ENCODE measurements at places on chromosomes 3 and 15.

DNA sequence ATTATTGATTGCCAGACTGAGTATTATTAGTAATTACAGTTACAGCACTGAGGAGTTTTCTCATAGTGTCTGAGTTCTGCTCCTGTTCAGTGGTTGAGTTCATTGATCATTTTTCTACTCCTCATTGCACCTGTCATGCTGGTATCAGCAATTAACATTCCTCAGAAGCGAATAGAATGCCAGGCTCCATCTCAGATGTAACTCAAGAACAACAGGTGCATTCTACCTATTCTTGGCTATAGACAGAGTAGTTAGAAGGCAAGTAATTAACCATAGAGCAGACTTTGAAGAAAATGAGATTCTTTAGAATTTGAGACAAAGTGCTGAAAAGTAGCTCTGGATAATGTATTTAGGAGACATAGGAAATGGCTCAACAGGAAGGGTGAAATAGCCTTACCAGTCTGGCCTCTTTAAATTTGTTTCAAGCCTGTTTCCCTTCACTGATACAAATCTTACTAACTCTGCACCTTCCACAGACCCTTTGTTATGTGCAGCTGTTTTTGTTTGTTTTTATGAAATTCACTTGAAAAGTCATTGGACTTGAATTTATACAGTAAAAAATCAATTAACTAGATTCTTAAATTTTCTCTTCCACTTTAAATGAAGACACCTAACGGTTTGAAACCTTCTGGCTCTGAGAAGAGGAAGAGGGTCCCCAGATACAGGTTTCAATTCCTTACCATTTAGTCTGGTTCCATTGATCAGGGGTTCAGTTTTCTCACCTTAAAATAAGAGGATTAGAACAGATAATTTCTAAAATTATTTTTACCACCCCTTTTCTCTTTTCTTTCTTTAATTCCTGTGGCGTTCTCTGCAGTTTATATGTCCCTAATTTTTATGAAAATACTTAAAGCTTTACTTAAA lies 109.6 kb downstream of the FNDC3B start:
- DNase-seq, result no peak

- DNase-seq, result no peak
Measured at GRCh38 chr3:14366915-14367823, 35.2 kb upstream of the SLC6A6 start.

DNA sequence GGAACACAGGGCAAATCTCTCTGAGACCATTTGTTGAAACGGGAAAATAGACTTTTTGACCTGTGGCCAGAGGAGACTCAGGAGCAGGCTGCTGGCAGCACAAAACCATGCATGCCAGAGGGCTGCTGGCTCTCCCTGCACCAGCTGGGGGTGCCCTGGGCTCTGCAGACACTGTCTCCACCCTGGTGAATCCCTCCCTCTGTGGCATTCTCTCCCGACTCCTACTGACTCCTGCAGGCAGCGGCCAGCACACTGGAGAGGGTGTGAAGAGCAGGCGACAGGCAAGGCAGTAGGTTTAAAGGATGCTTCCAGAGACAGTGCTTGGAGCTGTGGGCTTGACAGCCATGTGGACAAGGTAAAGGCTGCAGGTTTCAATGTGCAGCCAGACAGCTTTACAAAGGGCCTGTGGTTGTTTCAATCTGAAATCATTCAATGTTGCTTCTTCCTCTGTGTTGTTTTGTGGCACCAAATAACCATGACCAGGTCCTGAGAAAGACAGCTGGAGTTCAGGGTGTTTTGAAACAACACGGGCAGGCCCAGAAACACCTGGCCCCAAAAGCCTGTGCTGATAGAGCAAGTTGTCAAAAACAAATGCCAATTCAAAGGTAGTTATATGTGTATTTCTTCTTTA lies 431.0 kb upstream of the ATP10A start:
- DNase-seq, result no peak

DNA sequence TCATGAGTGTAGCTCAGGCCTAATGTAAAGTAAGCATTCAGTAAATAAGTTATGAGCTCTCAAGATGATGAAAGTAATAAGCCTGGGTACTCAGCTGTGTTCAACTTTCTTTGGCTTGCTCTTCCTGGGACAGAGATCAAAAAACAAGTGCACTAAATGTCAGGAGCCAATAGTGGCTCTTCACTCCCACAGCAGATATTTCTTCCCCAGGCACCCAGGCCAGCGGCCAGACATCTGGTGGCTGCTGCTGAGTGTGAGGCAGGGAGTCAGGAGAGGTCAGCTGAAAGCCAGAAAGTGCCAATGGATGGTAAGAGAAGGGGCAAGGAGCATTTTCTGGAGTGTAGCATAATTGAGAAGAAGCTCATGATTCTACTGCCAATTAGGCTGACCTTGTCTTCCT lies 18.2 kb upstream of the ITGA11 start:
- no peak for DNase-seq

- DNase-seq, result no peak
Measured at GRCh38 chr3:98962189-98962930, 60.9 kb upstream of the DCBLD2 start.

DNA sequence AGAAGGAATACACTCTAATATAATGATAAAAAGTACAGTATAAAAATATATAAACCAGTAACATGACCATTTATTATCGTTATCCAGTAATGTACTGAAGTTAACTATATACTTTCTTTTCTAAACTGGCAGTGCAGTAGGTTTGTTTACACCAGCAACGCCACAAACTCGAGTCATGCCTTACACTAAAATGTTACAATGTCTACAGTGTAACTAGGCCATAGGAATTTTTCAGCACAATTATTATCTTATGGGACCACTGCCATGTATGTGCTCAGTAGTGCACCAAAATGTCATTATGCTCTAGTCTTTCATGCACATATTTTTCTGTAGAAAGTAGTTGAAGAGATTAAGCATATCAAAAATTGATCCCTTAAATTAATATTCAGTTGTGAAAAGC lies 609.8 kb upstream of the BCHE start:
- DNase-seq, result no peak

- no peak for DNase-seq
Measured at GRCh38 chr3:127820826-127821313, 1.4 kb downstream of the MGLL start.

GRCh38 chr3:123138839-123139444 lies 62.8 kb upstream of the SEC22A start:
- DNase-seq, result no peak

DNA sequence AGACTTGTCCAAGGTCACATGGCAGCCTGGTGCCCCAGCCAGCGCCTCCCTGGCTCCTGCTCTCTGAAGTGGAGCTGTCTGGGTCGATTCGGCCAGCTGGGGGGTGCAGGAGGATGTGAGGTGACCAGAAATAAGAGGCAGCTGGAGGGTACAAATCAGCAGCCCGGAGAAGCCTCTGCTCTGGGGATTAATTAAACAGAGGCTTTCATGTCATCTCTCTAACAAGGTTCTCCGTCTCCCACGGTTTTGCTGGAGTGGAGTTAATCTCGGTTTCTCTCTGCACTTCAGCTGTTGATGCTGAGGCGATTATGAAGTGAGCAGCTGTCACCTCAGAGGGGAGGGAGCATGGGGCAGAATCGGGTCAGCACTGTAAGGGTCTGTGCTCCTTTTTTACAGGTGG lies 236.8 kb downstream of the TLE3 start:
- DNase-seq, result no peak

GRCh38 chr3:11928381-11928780 lies 75.8 kb upstream of the SYN2 start:
- DNase-seq, result no peak

GRCh38 chr3:46959161-46959511 lies 17.4 kb downstream of the CCDC12 start:
- peak; percentile 63 for DNase-seq

- no peak for DNase-seq
Measured at GRCh38 chr3:108099679-108100428, 9.0 kb upstream of the CD47 start.

DNA sequence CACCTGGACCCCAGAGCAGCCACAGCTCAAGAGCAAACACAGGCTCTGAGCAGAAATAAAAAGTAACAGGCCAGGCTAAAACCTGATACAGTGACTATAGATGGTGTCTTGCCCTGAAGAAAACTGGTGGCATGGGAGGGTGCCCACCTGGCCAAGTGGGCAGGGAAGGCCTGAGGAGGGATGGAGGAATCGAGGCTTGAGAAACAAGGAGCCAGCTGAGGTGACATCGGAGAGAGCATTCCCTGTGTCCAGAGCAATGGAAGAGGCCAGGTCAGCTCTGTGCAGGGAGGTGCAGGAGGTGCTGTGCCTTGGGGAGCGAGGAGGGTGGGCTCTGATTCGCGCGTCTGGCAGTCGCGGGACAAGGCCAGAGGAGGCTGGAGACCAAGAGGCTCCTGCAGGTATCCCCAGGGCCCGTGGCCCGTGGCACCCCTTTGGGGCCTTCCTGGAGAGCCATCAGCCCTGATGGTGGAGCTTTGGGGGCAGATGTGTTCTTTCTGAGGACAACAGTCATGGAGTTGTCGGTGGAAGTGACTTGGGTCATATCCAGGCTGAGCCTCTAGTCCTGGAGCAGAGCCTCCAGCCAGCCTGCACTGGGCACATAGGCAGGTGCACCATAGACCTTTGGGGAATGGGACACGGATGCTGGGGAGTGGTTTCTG lies 56.1 kb downstream of the PLXNA1 start:
- DNase-seq, result no peak

DNA sequence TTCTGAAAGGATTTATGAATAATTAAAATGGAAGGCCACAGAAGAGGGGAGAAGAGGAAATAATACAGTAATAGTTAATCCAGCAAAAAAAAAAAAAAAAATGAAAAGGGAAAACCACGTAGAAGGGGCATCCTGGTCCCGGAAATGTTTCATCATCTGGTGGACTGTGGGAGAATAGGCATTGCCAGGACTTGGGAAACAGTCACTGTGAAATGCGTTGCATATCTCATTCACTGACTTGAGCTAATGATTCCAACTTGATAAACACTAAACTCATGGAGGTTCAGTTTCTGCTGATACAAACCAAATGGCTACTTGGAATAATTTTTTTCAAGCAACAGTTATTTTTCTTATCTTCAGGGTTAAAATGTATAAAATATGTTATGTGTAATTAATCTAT lies 3.2 kb downstream of the XCR1 start:
- DNase-seq, result no peak

DNA sequence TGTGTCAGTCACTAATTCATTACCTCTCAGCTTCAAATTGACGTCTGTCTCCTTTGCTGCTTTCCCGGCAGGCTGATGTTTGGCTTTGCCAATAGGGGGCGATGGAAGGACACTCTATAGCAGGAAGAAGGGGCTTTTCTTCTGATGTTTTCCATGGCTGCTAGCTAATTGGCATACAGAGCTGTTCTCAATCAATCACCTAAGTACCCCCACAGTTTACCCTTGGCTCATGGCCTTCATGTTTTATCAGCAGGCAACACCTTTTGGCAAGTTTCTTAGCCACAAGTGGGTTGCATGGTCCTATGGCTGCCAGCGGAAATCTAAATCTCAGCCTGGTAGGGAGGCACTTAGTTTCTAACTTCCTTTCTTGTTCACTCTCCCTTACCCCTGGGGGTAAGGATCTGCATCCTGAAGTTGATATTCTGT lies 45.0 kb downstream of the ESYT3 start:
- no peak for DNase-seq

- no peak for DNase-seq
Measured at GRCh38 chr3:132088291-132088690, 53.5 kb upstream of the CPNE4 start.

GRCh38 chr3:46708401-46709156 lies 7.4 kb downstream of the TMIE start:
- DNase-seq, result no peak

DNA sequence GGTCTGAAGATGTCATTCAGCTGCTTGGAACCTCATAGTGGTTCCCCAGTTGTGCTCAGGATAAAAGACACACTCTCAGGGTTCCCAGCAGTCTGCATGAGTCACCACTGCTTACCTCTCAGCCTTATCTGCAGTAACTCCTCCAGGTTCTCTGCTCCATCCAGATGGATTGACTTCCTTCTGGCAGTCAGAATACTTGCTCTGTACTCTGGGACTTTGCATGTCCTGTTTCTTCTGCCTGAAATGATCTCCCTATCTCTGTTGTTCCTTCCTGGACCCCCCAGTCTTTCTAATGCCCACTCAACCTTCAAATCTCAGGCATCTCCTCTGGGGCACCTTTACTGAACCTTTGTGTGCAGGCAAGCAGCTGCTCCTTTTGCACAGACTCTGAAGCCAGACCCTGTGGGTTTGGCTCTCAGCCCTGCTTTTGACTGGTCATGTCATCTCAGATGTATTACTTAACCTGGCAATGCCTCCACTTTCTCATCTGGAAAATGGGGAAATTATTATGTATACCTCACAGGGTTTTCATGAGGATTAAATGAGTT lies 38.4 kb downstream of the ITPR1 start:
- DNase-seq, result no peak

GRCh38 chr3:102200560-102200959 lies 234.3 kb upstream of the ZPLD1 start:
- DNase-seq, result no peak

DNA sequence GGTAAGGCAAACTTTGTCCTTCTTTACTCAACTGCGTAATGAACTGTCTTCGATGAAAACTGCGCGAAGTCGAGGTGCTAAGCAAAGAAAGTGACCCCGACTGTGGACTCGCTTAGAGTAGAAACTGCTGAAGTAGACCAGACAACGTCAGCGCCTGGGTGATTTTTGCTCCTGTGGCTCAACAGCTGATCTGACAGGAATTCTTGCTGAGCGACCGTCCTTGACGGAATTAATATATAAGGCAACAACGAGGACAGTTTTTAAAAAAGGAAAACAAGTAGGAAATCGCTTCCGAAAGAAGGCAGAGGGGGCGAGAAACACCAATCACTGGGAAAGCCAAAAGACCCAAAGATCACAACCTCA lies 541 bp downstream of the RPS27L start:
- no peak for DNase-seq

DNA sequence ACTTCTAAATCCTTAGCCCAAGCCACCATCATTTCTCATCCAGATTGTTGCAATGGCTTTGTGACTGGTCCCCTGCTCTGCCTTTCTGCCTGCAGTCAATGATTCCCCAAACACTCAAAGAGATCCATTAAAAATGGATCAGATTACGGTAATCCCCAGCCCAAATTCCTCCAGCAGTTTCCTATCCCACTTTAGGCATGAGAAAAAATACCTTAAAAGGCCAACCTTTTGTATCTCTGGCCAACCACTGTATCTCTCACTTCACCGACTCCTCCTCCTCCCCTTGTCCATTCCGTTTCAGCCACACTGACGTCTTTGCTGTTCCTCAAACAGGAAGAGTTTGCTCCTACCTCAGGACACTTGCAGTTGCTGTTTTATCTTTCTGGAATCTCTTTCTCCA lies 20.9 kb upstream of the IL1RAP start:
- no peak for DNase-seq

DNA sequence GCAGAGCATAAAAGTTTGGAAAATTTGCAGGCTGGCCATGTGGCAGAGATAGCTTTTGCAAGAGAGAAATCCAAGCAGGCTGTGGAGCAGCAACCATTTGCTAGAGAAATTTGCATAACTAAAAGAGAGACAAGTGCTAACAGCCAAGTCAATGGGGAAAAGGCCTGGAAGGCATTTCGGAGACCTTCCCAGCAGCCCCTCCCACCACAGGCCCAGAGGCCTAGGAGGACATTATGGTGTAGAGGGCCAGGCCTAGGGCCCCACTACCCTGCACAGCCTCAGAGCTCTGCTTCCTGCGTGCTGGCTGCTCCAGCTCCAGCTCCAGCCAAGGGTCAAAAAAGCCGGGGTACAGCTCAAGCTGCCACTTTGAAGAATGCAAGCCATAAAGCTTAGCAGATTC lies 82.7 kb downstream of the MYO5A start:
- no peak for DNase-seq
